ENCODE measurements at places on chromosomes 6 and 20.
A peak's percentile ranks its signal among the peaks of the same experiment; 100 is the strongest.

GRCh38 chr20:50194422-50194830, 3.8 kb downstream of the CEBPB start:
- DNase-seq: no peak

- no peak for DNase-seq
These were observed 36.5 kb downstream of the CDH26 start for GRCh38 chr20:59994697-59995122.

- peak; percentile 83 for DNase-seq
These were observed 358.4 kb downstream of the THBS2 start for GRCh38 chr6:168895102-168895812.

- no peak for DNase-seq
These were observed 47.4 kb downstream of the SOD2 start for GRCh38 chr6:159645640-159646039.

GRCh38 chr6:135212935-135213334, 31.8 kb downstream of the MYB start:
- no peak for DNase-seq

GRCh38 chr6:92810913-92811312, 608.4 kb downstream of the EPHA7 start:
- peak; percentile 42 for DNase-seq

- no peak for DNase-seq
These were observed 20.9 kb downstream of the EDN1 start for GRCh38 chr6:12311106-12311505.

DNA sequence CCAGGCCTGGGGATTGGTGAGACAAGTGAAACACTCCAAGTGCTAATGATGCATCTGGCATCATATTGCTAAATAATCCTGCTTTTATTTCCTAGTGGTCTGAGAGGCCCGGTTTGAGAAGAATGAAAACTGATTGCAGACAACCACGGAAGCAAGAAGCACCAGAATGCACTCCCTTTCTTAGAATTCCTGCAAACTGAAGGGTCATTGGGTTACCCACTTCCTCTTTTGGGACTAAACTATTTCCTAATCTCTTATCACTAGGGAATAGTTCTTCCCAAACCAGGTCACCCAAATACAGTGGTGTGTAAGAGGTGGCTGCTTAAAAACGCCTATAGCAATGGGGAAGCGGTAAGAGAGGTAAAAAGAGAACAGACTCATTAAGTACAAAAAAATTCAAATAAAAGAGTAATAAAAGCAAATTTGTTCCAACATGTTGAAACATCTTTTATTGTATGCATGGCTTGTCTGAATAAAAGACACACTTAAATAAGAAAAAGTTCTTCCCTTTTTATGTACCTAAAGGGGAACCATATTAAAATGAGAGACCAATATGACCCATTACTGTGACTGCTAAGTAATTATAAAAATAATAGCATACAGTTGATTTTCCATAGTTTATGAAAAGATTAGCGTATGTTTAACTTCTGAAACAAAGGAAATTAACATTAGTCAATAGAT, 125.8 kb downstream of the MYB start:
- DNase-seq: no peak

GRCh38 chr20:51189814-51190782, 167.2 kb upstream of the KCNG1 start:
- no peak for DNase-seq

DNA sequence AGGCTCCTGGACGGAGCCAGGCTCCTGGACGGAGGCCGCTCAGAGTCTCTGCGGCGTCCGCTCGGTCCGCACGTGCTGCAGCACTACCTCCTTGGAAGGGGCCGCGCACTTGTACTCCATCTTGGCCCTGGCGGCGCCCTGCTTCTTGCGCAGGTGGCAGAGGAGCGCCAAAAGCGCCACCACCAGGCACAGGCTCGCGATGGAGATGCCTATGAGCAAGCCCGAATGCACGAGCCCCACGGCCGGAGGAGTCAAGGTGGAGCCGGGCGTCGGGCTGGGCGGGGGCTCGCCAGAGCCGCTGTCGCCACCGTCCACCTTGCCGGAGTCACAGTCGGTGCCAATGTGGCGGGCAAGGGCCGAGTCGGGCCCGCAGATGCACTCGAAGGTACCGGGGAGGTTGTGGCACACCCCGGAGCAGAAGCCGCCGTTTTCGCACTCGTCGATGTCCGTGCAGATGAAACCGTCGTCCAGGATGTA, 1.7 kb downstream of the THBD start:
- DNase-seq: peak; percentile 55

DNA sequence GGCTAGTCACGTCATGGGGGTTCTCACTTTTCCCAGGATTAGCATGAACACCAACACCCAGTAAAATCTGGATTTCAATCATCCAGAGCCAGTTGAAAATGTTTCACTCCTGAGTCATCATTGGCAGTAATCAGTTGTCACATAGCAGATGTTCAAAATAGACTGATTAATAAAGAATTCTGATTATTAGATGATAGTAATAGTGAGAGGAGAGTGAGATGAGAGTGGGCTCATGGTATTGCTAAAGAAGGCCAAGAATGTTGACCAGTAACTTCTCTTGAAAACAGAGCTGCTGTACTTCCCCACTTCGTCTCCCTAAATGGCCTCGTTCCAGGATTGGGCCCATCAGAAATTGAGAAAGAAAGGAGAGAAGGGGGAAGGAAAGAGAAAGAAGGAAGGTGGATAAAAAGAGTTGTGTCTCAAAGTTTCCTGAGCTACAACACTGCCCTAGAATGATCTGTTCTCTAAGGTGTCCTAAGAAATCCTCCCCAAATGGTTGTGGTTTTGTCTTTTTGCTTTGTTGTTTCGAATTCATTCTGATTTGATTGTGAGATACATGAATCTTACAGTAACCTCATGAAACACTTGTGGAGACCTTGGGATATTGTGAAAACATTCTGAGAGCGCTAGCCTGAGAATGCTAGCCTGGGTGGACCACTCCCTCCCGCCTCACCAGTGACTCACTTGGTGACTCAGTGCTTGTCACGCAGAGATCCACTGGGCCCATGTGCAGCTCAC, 502.2 kb upstream of the JARID2 start:
- no peak for DNase-seq

- no peak for DNase-seq
These were observed 34.0 kb downstream of the NQO2 start for GRCh38 chr6:3033652-3034051.

DNA sequence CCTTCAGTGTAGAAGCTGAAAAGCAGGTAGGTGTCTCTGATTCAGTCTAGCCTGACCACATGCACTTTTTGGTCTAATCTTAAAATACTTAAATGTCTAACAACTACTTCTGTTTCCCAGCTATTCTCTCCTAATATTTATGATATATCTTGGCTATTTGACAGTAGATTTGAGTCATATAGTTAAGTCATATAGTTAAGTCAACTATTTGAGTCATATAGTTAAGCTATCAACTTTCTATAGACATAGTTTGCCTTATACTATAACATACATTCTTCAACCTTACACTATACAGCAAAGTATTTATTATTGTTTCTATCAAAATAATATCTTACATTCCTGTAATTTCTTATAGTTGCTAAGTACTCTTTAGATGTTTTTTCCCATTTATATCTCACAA, 110.9 kb downstream of the GMDS start:
- no peak for DNase-seq

DNA sequence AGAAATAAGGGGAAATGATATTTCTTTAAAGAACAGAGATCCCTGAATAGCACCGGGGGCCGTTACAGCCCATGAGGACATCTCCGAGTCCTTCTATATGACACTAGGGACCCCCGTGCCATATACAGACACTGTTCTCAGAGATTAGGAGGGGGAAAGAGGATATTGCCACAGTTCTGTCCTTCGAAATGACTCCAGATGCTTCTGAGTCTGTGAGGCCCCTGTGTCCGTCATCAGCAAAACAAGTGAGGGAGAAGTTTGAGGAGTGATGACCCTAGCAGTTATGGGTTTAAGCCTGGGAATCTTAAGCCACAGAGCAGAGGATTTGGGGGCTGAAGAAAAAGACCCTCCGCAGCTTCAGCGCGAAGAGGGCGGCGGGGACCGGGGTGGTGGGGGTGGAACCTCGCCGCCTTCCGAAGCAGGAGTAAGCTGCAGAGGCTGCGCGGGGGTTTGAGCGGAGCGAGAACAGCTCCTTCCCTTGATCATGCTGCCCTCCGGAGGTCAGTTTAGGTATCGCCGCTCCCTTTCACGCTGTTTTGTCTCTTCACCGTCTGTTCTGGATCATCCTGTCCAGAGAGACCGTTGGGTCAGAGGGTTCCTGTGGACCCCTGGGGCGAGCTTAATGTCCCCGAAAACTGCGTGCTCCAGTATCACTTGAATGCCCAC, 23.6 kb downstream of the VPS52 start:
- DNase-seq: peak; percentile 93

DNA sequence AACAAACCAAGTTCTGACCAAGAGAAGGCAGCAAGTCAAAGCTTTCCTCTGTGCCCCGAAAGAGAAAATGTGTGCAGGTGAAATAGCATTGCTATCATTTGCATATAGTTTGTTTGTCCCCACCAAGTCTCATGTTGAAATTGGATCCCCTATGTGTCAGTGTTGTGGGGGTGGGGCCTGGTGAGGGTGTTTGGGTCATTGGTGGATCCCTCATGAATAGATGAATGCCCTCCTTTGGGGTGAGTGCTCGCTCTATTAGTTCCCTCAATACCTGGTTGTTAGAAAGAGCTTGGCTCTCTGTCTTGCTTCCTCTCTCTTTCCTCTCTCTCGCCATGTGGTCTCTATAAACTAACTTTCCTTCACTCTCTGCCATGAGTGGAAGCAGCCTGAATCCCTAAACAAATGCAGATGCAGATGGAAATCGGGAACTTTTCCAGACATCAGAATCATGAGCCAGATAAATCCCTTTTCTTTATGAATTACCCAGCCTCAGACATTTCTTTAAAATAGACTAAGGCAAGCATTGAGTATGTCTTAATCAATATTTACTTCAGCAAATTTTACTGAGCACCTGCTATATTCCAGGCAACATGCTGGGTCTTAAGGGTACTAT, 43.8 kb upstream of the SYNDIG1 start:
- no peak for DNase-seq

DNA sequence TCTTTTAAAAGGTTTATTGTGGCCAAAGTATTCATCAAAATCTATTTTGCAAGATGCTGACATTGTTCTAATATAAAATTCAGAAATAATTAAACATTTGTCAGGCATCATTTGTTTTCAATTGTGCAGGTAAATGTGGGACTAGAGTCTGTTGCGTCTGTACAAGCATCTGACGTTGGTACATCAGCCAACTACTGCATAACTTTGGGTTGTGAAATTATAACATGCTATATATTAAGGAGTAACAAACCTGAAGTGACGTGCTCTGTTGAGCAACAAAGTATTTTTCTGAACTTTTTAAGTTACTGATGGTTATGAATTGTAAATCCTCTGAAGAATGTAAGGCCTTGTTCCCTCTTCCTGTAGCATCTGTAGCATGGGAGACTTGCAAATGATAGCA, 66.0 kb downstream of the RNF182 start:
- no peak for DNase-seq

GRCh38 chr20:23554401-23554800, 13.9 kb downstream of the CST9L start:
- DNase-seq: no peak

DNA sequence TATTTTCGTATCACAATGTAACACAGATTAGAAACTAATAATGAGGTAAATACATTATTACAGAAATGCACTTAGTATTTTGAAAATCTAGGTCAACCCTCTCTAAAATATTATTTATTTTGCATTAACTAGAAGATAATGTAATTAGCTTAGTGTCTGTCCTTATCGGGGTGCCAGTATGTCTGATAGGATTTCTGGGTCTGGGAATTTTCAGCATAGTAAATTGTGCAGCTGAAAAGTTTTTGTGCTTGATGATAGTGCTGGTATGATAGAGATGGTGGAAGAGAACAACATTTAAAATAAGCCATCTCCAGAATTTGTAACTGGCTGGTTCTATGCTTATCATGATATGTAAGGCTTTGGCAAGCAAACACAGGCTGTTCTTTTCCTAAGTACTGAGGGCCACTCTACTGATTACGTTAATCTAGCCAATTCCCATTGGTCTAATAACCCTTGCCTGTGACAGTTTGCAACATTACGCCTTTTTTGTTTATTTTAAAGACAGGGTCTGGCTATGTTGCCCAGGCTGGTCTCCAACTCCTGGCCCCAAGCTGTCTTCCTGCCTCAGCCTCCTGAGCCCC, 50.8 kb downstream of the PREP start:
- no peak for DNase-seq

GRCh38 chr6:138349891-138350290, 27.8 kb upstream of the SMIM28 start:
- DNase-seq: no peak

- DNase-seq: no peak
These were observed 51.5 kb downstream of the SLC35F1 start for GRCh38 chr6:117958536-117958935.

- DNase-seq: peak; percentile 80
These were observed 7.6 kb upstream of the KCNK16 start for GRCh38 chr6:39330057-39330456.

GRCh38 chr6:24982231-24982630, 46.5 kb upstream of the RIPOR2 start:
- no peak for DNase-seq

DNA sequence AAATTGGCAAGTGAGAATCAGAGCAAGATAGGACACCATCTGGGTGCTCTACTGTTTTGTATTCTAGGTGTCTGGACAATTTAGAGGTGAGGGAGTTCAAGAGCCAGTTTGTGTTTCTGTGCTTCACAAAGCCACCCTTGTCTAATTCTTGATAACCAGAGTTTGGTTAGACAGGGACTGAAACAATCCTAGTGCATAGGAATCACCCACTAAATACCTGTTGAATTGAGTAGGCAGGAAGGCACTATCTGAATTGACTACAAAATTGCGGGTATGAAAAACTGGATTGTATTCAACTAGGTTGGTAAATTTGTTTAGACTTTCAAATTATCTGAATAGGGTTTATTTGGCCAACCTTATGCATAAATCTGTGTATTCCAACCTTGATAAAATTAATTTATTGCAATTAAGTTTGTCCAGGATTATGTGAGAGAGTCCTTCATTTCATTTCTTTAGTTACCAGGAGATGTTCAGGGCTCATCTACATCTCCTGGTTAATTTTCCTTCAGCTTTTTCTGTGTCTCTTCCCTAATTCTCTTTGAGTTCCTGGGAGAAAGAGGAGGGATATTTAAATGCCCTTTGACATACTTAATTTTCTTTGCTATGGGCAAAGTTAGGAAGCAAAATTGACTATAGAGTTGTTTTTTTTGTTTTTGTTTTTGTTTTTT, 1.7 kb downstream of the TPX2 start:
- no peak for DNase-seq

Data from RPMI8226 (cell line).